Stimulated activated CD8-positive, alpha-beta memory T cell treated with anti-CD3 and anti-CD28 coated beads, Interleukin-4, amount 100 ng/mL, for 4 hours (primary cell): ENCODE measurements at places on chromosomes 2 and 18.

- DNase-seq = no peak
Measured at GRCh38 chr2:219459460-219460311, 25.0 kb downstream of the SPEG start.

DNA sequence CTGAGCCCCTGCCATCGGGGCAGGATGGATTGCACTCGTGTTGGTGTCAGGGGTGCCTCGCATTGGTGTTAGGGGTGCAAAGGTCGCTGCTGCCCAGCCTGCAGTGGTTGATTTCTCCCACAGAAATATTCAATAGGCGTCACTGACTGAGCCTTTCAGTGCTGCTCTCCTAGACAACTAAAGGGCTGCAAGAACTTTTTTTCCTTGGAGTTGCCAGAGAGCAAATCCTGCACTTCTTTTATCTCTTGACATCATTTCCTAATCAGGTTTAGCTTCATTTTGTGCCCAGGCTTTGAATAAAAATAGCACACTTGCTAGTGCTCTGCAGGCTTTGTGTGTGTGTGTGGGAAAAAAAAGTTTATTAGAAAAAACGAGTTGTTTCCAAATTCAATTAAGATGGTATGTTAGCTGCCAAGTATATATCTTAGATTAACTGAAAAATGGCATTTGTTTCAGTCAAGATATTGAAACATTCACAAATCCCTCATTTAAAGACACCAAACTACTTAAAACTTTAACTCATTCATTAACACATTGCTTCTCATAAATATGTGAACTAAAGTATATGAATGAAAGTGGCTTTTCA is 125.6 kb downstream of the SOCS6 start:
- DNase-seq = no peak

- no peak for DNase-seq
Measured at GRCh38 chr2:71785516-71785981, 332.2 kb downstream of the DYSF start.

DNA sequence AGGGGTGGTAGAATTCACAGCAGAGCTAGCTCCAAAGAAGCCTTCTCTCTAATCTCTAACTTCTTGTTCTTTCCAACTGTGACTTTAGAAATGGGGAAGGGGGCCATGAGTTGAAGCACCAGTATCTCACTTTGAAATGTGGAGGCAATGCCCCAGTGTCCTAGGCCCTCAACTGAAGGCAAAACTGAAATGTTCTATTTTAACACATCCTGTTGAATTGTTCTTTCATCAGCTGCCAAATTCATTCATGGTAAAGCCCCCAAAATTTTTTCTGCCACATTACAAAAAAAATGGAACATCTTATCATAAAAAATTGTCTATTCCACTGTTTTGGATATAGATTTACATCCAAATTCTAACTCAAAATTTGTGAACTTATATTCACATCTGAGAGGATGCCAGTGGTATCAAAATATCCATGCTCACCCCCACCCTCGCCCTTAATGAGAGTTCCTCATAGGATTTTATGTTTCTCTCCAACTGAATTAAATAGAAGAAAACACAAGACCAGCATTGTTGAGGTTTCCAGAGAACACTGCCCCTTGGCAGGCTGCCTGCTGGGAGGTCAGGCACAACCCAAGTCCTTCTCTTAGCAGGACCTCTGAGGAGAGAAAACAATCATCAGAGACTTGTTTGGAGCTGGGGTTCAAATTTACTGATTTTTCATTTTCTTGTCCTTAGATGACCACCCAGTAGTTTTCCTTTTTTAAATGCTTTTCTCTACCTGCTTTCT is 147.4 kb upstream of the PGAP1 start:
- no peak for DNase-seq

- no peak for DNase-seq
Measured at GRCh38 chr2:219642069-219642454, 14.6 kb downstream of the SLC4A3 start.
